ENCODE measurements at places on chromosomes 5 and 9.

- peak; percentile 95 for DNase-seq
These were observed 29.8 kb upstream of the GGTA1 start for GRCh38 chr9:121529237-121529987.

- DNase-seq, result peak; percentile 58
These were observed 4.2 kb downstream of the CCNI2 start for GRCh38 chr5:132751444-132751843.

DNA sequence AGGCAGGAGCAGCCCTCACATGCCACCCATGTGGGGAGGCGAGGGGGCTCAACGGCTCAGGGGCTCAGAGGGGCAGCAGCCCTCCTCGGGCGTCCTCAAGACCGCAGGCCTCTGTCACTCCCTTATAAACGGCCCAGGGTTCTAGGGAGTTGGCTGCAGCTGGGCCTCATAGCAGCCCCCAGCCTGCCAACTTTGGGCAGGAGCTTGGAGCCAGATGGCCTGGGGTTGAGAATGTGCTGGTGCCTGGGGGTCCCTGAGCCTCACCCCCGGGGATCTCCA is 51.0 kb upstream of the RNU6ATAC start:
- no peak for DNase-seq

DNA sequence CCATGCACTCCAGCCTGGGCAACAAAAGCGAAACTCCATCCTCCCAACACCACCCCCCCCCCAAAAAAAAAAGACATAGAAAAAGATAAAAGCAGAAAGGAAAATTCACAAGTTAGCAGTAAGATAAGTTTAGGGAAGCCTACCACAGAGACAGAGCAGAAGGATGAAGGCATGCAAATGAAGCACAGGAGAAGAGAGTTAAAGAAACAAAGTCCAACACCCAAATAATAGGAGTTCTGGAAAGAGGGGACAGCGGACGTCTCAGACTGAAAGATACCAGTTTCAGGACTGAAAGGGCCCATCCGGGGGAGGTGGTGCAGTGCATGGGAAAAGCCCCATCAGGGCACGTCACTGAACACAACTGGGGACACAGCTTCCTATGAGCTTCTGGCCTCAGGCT is 54.3 kb downstream of the OTULIN start:
- DNase-seq, result no peak

GRCh38 chr5:81189875-81190498 is 43.1 kb upstream of the CKMT2 start:
- DNase-seq, result no peak

DNA sequence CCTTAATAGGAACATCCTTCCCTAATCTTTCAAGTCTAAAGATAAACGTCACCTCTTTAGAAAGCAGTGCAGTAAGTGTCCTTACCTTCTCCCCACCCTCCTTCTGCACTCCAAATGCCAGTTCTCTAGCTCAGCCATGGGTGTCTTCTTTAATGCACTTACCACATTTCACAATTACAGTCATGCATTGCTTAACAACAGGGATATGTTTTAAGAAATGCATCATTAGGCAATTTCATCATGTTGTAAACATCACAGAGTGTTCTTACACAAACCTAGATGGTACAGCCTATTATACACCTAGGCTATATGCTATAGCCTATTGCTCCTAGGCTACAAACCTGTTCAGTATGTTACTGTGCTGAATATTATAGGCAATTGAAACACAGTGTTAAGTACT is 91.2 kb downstream of the RFX3 start:
- peak; percentile 32 for DNase-seq

GRCh38 chr9:105693435-105694189 is 729 bp upstream of the TMEM38B start:
- DNase-seq, result no peak

- DNase-seq, result peak; percentile 33
These were observed 1666.1 kb upstream of the WWC1 start for GRCh38 chr5:166625210-166625865.

- no peak for DNase-seq
These were observed 164.1 kb downstream of the HSD17B3 start for GRCh38 chr9:96137671-96138429.

DNA sequence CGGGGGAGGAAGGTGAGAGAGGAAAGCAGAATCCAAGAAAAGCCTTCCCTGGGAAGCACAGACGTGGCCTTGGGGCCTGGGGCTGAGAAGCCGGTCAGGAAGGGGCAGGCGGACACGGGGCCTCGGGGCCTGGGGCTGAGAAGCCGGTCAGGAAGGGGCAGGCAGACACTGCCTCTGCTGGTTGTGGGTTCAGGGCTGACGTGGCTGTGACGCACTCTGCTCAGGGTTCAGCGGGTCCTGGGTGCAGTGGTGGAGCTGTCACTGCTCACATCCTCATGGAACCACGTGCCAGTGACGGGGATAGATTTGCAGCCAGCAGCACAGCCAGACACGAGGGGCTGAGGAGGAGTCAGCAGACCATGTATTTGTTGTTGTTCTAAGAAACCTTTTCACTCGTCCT is 12.8 kb downstream of the PAEP start:
- DNase-seq, result no peak

DNA sequence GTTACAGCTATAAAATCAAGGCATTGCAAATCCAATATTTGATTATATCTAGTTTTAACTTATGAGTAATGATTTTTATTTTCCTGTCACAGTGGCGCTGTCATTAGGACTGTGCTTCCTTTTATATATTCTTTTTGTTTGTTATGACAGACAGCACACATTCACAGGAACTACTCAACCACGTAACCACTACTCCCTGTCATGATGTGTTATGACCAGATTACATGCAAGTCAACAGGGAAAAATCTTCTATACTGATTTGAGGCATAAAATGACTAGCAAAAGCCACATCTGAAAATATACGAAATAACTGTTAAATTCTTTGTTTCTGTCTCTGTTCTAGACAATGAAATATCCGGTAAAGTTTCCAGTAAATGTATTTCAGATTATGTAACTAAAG is 25.4 kb downstream of the SREK1 start:
- DNase-seq, result no peak

- no peak for DNase-seq
These were observed 163.0 kb downstream of the ALDH1A1 start for GRCh38 chr9:72789885-72790284.

GRCh38 chr5:10420468-10420867 is 21.2 kb upstream of the ROPN1L start:
- DNase-seq, result no peak

DNA sequence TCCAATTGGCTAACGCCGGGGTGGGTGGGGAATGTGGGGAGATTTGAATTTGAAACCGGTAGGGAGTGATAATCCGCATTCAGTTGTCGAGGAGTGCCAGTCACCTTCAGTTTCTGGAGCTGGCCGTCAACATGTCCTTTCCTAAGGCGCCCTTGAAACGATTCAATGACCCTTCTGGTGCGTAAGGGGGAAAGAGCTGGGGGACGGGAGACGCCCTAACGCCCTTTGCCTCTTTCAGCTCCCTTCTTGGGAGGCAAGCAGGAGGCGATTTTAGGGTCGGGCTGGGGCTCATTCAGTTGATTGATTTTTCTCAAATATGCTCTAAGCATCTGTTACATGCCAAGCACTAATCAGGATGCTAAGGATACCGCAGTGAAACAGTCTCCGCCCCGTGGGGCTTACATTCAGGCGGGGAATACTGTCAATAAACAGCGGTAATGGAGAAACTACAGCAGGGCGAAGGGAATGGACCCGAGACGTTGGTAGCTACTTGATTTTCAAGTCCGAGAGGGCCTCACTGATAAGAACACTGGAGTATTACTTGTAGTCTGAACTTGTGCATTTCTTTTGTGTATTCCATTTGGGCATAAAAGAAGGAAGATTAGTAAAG is at the start of gene HMMR:
HMMR (plus strand) TSS at position 71 of the 610 bp plus-strand sequence; CDS start at position 132, 61 bp downstream.
- DNase-seq, result no peak

DNA sequence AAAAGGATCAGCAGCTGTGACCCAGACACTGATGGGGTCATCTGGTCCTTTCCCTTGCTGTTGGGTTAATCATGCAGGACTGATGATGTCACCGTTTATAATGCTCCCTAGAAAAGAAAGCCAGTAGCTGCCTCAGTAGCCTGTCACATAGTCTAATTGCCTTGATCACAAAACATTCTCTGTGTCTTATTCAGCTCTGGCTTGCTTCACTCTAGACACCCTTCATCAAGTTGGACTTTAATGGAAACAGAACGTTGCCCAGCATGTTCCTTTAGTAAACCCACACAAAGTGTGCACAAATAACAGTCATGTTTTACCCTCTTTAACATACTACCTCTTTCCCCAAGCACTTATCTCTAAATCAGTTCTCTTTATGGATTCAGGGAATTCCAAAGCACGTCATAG is 170.8 kb downstream of the SGCD start:
- DNase-seq, result no peak

GRCh38 chr5:15539951-15540350 is 40.0 kb downstream of the FBXL7 start:
- no peak for DNase-seq

Data from fibroblast of skin of left quadriceps (primary cell).